ENCODE measurements at places on chromosomes 2 and 18.

GRCh38 chr2:15357186-15357585, 203.9 kb downstream of the NBAS start:
- DNase-seq = no peak

- DNase-seq = no peak
Measured at GRCh38 chr2:48272199-48272598, 257.8 kb upstream of the STON1 start.

DNA sequence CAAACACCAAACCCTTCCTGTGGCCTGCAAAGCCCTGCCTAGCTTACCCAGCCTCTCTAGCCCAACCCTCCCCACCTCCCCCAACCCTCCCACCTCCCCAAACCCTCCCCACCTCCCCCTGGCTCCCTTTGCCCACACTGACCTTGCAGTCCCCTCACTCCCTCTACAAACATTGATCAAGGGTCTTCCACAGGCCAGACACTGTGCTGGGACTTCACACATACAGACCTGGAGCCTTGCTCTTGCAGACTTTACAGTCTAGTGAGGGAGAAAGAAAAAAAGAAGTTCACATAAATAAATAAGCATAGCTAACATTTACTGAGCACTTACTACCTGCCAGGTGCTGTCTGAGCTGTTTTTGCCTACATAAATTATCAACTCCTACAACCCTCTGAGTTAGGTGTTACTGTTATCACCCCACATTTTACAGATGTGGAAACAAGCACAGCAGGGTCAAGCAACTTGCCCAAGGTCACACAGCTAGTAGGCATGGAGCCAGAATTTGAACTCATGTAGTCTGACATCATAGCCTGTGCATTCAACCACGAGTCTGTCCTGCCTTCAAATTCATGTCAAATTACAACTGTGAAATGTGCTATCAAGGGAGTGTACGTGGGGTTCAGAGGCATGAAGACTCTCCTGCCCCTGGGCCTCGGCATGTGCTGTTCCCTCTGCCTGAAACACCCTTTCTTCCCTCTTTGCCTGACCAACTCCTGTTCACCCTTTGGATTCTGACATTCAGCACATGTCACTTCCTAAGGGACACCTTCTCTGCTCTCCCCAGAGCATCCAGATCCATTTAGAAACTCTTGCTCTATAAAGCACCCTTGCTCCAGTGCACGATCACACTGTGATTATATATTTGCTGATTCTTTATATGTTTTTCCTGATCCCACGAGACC, 209.9 kb downstream of the TNS1 start:
- no peak for DNase-seq

- DNase-seq = no peak
Measured at GRCh38 chr2:61158356-61158955, 3.5 kb upstream of the C2orf74 start.

DNA sequence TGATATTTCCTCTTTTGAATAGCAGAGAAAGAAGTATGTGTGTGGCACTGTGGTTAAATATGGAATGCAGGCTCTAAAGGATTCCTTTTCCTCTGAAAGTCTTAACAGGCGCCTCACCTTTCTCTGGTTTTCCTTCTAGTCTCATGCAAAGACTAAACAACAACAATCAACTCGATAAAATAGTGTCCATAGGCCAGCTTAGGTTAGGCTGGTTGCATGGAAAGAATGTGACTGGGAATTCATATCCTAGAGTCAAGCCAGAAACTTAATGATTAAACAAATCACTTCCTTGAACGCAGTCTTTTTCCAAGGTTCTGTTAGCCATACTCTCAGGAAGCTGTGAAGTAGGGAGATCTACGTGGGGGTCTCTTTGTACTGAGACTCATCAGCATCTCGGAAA, 800.8 kb upstream of the ID2 start:
- no peak for DNase-seq

DNA sequence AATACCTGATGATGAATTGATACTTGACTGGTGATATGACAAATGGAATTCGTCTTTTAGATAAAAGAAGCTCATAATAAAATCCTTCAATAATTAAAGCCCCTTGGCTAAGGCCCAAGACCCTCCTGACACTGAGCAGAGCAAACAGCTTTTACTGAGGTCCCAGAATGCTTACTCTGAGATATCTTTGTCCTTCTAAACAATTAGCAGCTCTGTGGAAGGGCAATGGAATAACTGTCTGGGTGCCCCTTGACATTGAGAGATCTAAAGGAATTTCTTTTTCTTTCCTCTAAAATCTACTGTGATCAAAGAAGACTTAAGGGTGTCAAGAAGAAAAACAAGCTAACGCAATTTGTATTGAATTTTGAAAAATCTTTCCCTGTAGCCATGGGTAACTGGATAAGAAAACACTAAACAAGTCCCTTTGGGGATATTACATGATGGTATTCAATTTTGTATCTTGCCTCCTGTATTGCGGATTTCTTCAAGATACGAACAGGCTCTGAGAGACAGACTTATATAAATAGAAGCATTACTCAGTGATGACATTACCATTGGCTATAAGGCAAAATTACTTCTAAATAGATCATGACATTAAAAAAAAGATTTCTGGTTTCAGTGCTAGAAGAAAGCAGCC, 128.8 kb downstream of the MREG start:
- no peak for DNase-seq

- DNase-seq = no peak
Measured at GRCh38 chr2:20781656-20782265, 41.1 kb downstream of the LDAH start.

DNA sequence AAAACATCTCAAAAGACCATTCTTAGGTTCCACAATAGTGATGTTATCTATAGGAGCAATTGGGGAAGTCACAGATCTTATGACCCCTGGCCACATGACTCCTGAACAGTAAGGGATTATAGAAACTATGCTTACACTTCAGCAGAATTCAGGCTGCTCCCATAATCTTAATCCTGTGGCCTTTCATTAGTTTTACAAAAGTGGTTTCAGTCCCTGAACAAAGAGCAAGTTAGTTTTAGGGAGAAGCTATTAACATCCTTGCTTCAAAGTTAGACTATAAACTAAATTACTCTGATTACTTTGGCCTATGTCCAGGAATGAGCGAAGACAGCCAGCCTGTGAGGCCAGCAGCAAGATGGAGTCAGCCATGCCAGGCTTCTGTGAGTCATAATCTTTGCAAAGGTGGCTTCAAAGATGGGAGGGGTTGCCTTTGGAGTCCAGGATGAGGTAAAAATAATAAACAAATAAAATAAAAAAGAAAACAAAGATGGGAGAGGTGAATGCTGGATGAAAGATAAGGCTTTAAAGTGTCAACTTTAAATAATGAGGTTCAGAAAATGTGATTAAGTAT, 168.7 kb upstream of the NDUFV2 start:
- DNase-seq = no peak

DNA sequence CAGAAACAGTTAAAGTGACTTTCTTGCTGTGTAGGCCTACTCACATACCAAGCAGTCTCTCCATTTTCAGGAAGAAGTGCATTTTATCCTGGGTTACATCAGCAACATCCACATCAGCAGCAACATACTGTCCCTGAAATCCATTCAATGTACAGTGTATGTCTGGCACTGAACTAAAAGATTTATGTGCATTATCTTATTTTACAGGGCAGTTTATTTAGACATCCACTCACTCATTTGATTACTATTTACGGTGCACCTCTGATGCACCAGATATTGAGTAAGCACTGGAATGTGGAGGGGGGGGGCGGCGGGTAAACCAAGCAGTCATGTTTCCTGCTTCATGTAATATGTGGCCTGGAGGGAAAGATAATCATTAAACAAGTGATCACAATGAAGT, 1128.2 kb downstream of the BCL11A start:
- no peak for DNase-seq

GRCh38 chr2:160345071-160345764, 145.1 kb upstream of the ITGB6 start:
- no peak for DNase-seq

DNA sequence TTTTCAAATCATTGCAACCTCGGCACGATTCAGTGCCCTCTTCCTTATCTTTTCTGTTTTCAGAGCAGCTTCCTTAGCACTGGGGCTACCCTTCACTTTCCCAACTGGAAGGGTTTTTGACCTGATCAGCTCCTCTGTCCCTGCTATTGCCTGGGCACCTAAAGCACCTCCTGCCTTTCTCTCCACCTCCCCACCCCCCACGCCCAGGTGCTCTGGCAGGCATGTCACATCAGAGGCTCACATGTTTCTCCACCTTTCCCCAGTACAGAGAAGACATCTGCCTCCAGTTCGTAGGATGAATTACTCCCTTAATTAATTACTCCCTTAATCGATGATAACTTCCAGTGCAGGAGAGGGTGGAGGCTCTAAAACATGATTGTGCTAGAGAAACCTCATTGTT, 88.7 kb upstream of the LCLAT1 start:
- no peak for DNase-seq

DNA sequence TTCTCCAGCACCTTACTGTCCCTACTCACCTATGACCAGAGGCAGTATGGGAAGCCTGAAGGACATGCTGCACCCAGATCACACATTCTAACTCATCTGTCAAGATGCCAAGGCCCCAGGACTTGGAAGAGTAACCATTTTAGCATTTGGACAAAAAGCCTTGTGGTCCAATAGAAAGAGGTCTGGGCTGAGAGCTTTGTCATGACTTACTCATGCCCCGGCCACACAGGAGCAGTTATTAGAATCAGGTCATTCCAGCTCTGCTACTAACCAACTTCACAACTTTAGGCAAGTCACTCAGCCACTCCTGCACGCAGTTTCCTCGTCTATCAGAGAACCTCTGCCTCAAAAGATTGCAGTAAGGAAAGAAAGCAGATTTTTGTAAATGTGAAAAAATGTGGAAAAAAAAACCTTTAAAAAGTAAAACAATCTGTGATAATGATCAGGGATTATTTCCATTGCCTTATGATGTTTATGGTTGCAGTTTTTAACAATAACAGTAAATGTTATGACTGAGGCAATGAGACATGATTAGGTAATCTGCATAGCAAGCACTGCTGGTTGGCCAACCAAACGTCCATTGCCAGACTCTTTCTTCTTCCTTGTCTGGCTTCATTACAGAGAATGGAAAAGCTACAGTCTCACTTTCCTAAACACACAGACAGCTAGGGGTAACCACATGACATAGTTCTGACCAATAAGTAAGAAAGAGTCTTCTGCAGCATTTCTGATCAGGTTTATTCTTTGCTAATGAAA, 255.4 kb upstream of the CHAC2 start:
- DNase-seq = no peak

GRCh38 chr18:50707855-50708469, 111.9 kb downstream of the MRO start:
- DNase-seq = no peak

DNA sequence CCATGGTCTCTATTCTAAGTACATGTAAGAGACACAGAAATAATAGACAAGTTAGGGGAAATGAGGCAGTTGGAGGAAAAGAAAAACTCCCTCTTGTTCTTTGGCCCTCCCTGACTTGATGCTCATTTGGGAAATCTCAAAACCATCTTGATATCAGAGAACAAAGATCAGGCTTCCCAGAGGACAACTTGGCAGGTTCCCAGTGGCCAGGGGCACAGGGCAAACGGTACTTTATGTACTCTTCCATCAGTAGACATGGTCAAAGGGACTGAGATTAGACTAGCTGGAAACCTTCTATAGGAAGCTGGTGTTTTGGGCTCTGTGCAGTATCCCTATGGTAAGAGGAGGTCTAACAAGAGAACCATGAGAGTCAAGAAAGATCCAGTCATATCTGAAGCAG, 56.6 kb downstream of the NCKAP5 start:
- DNase-seq = no peak

- no peak for DNase-seq
Measured at GRCh38 chr2:117058366-117058765, 756.1 kb upstream of the DDX18 start.

DNA sequence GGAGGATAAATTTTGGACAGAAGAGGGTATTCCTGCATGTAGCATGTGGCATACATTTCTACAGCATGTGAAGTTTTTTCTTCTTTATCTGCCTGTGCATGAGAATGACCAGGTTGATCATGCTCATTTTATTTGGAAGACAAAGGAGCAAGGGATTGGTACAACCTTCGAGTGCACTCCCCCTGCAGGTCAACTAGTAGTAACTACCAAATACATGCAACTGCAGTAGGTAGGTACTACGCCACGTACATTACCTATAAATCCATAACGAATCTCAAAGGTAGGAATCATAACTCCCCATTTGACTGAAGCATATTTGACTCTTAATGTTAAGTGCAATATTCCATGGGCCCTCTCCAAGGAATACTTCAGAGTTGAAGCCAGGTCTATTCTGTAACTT, 763.9 kb downstream of the TSN start:
- DNase-seq = no peak

GRCh38 chr2:168304024-168304681, 56.8 kb upstream of the STK39 start:
- no peak for DNase-seq

- no peak for DNase-seq
Measured at GRCh38 chr18:2237706-2238105, 333.6 kb downstream of the METTL4 start.

GRCh38 chr2:121179467-121179866, 105.5 kb downstream of the TFCP2L1 start:
- DNase-seq = no peak

DNA sequence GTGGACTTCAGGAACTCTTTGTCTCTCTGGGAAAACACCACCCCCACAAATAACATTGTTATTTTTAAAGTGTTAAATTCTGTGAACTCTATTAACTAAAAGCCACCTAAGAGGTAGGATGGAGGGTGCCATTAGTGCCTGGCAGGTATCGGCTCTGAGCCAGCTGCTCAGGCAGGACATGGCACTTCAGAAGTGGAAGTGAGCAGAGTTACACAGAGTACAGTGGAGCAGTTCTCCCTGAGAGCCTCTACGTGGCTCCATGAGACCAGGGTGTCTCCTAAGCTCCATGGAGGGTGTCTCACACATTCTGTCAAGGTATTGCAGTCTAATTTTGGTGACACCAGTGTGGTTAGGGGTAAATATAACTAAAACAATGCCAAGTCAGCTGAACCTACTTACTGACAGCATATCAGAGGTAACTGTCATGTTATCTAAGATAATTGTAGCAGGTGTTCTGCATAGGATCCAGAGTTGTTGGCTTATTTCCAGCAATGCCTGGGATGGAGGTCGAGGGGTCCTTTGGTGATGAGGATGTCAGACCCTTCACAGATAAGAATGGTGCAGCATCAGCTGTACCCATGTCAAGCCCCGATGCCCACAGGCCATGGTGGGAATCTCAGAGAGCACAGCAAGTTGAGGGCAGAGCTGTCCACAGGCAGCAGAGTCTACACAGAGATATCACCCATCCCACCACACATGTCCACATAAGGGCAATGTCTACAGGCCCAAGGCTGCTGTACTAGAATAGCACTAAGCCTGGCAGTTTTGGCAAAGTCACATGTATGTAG, 8.6 kb upstream of the MALL start:
- DNase-seq = no peak

DNA sequence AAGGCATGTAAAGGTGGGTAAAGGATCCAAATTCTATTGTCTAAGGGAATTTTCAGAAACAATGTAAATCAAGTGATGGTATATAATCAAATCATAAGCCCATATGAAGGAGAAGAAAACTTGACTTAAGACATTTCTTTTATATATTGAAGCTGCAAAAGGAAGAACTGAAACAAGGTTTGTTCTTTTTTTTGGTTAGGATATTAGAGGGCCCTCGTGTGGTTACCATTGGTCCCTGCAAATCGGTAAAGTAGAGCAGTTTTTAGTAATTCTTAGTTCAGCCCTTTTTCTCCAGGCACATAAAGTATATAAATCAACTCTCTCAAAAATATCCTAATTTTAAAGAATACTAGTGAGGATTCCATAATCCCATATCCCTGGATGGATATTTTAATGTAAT, 105.6 kb upstream of the STK17B start:
- DNase-seq = peak; percentile 28

GRCh38 chr2:96530474-96531357, 5.8 kb upstream of the ARID5A start:
- no peak for DNase-seq

GRCh38 chr2:20578266-20578894, 72.5 kb downstream of the HS1BP3 start:
- no peak for DNase-seq

All from GM12891 (cell line).